Natural killer cell treated with Interleukin-12 subunit alpha and Interleukin-12 subunit beta and Interleukin-15 and Interleukin-18, amount 100 ng/mL, for 72 hours (primary cell): ENCODE measurements at places on chromosomes 4 and X. TPM values are rescaled to one million over a fixed set of nuclear protein-coding genes. Genes with fewer than 3 reads are reported as not detected.

DNA sequence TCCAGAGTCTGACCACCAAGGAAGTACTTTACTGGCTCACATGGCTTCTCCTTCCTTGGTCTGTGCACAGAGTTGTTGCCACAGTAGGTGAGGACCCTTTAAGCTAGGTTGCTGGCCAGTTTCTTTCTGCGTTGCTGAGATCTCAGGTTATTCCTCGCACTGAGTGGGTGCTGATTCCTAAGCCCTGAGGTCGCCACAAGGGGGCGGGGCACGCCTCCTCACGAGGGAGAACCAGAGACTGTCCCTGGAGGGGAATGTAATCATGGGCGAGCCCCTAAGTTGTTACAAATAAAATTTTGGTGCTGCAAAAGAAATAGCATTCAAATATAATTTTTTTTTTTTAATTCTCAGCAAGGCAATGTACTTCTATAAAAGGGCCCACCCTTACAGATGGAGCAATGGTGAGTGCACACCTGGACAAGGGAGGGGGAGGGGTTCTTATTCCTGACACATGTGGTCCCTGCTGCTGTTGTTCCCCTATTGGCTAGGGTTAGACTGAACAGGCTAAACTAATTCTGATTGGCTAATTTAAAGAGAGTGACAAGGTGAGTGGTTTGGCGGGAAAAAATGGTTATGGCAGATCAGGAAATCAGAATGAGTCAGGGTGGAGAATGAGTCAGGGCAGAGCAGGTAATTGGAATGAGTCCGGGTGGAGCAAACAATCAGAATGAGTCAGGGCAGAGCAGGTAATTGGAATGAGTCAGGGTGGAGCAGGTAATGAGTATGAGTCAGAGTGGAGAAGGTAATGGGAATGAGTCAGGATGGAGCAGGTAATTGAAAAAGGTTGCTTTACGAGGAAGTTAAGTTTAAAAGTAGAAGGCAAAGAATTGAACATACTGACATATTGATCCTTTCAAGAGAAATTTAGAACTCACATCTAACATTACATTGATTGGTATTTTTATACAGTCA is 107.5 kb downstream of the VSIG4 start:
- H3K4me1 ChIP-seq: peaks cover 8% of the 10 kb centered on the region
- peaks cover 13% of the 10 kb centered on the region for H3K36me3 ChIP-seq
- DNase-seq: no peak
- no peak overlapping the region for H3K4me3 ChIP-seq
- H3K27me3 ChIP-seq: peaks cover 3% of the 10 kb centered on the region

GRCh38 chr4:2958446-2958845 is 4.8 kb downstream of the NOP14 start:
- no peak for DNase-seq
- H3K36me3 ChIP-seq: peaks cover 23% of the 10 kb centered on the region
- peaks cover 54% of the 10 kb centered on the region for H3K4me1 ChIP-seq
- no peaks in the 10 kb centered on the region for H3K27me3 ChIP-seq
- peak overlapping the region; percentile 58 for H3K27ac ChIP-seq

GRCh38 chr4:52546449-52546848 is 112.7 kb downstream of the USP46 start:
- DNase-seq: no peak
- H3K27me3 ChIP-seq: peaks cover 14% of the 10 kb centered on the region
- H3K36me3 ChIP-seq: no peaks in the 10 kb centered on the region
- H3K4me1 ChIP-seq: no peaks in the 10 kb centered on the region
- H3K27ac ChIP-seq: no peak overlapping the region
- H3K4me3 ChIP-seq: no peak overlapping the region

- H3K27ac ChIP-seq: no peak overlapping the region
- no peak overlapping the region for H3K4me3 ChIP-seq
- no peaks in the 10 kb centered on the region for H3K4me1 ChIP-seq
- no peaks in the 10 kb centered on the region for H3K36me3 ChIP-seq
- H3K27me3 ChIP-seq: peaks cover 8% of the 10 kb centered on the region
Observed at GRCh38 chr4:163484906-163485305, 9.6 kb upstream of the TMA16 start.

Gene PLAC1
- total RNA-seq: not detected
